ENCODE measurements at places on chromosomes 11 and 22.

DNA sequence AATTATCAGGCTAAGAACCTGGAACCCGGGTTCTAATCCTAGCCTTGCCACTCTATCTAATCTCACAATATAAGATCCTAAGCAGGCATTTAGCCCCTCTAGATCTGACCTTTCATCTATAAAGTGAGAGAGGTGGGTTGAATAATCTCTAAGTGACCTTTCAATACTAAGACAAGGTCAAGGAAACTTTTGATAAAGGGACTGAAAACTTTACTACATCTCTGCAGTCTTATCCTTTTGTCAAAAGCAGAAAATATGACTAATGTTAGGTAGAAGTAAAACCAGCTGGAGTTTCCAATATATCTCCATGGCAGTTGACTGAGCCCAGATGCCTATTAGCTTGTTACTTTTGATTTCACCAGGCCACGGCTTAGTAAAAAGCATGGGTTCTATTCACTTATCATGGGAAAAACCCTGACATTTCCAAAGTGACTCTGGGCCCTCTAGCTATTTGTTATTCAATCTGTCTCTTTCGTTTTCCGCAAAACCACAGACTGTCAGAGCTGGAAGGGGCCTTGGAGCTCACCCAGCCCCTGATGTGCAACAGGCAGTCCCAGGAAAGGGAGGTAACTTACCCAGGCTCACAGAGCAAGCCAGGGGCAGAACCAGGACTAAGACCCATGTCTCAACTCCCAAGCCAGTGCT, 75.8 kb downstream of the RAB30 start:
- peak; percentile 73 for DNase-seq

DNA sequence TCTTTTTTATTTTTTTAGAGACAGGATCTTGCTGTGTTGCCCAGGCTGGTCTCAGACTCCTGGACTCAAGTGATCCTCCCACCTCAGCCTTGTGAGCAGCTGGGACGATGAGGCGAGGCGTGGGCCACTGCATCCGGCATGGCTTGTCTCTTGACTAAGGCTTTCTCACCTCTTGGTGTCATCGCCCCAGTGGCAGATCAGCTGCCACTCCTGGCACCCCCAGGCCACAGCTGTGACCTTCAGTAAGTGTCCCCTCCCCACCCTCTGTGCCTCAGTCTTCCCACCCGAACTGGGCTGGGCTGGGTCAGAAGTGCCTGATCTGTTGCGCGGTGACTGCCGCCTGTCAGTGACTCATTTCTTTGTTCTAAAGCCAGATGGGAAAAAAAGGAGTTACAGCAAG, 3.6 kb downstream of the SYNGR1 start:
- peak; percentile 26 for DNase-seq

DNA sequence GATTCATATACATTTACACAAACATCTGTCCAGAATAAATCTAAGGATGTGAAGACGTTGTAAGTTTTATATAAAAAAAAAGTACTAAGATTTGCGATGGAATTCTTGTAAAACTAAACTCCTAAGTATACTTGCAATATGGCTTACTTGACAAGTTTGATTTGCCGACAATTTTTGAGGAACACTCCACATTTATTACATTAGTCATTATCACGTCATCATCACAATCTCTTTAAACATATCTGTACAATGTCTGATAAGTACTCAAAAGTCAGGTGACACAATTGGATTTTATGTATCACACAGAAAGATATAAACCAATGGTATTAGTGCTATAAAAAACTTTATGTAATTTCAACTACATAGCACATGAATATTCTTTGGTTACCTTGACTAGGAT, 30.4 kb downstream of the IMMP1L start:
- no peak for DNase-seq

DNA sequence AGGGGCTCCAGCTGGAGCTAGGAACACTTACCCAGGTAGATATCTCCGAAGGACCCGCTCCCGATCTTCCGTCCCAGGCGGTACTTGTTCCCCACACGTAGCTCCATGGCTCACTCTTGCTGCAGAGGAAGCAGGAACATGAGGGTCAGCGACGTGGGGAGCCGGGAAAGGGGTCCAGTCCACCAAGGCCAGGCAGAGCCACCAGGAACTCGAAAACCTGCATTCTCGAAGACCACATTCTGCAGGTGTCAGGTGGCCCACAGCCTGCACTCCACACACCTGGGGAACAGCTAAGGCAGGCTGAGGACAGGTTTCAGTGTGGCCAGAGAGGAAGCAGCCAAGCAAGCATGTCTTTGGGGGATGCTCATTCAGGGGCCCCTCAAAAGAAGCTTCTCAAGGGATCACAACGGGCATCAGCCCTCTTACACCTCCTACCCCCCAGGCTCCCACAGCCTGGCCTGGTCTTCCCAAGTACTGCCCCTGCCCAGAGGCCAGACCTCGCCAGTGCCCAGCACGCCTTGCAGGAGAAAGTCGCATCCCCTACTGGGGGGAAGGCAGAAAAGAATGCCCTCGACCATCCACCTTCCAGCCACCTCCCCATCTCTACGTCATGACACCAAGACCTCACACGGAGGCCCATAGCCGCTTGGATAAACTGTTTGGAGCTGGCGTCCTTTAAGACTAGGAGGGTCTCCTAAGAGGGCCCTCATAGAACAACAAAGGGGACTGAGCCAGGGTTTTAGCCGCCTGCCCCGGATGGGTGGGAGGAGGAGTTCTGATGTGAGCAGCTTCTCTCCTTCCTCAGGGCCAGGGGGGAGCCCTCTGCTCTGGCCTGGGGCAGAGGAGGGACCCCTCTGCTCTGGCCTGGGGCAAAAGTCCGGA, 2.9 kb downstream of the CSNK1E start:
- DNase-seq: no peak

DNA sequence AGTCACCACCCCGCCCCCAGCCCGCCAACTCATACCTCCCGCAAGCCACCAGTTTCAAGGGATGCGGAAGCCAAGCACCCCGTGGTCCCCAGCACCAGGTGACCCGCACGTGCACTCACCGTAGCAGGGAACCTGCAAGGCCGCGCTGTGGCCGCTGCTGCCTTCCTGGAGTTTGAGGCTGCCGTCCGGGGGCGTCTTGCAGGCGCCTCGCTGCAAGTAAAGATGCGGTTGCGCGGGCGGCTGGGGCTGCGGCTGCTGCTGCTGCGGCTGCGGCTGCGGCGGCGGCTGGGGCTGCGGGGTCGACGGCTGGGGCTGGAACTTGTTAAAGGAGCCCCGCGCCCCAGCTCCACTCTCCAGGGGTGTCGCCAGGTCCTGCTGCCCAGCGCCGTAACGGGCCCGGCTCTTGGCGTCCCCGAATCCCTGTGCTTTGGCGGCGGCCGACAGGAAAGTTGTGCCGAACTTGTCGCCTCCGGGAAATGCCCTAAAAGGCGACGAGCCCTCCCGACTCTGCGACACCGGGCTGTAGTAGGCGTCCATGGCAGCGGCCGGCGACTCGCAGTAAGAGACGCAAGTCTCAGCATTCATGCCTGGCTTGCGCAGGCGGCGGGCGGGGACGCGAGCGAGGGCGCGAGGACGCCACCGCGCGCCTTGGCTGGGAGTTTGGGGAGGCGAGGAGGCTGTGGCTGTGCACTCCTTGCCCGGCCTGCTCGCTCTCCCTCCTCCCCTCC, at the start of gene ALX4:
Gene ALX4 (minus strand): TSS at position 662 of the 728 bp plus-strand sequence. CDS start 77 bp downstream, at position 585.
- DNase-seq: no peak

DNA sequence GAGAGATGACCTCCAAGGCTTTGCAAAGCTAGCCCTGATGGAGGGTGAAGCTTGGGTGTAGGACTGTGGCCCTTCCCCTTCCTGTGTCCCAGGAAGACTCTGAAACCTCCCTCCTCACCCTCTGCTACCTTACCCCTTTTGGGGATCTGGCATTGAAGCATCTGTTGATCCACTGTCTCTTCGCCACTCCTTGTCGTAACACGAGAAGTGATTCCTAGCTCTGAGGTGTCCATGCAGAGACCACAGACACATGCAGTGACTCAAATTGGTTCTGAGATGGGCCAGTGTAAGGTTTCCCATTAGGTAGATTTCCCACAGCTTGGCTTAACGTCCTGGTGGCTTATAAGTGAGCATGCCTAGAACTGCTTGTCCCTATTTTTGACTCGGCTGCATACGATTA, 101.4 kb downstream of the ZBTB16 start:
- DNase-seq: peak; percentile 46

GRCh38 chr11:36394926-36395325, 98.8 kb downstream of the PRR5L start:
- no peak for DNase-seq

DNA sequence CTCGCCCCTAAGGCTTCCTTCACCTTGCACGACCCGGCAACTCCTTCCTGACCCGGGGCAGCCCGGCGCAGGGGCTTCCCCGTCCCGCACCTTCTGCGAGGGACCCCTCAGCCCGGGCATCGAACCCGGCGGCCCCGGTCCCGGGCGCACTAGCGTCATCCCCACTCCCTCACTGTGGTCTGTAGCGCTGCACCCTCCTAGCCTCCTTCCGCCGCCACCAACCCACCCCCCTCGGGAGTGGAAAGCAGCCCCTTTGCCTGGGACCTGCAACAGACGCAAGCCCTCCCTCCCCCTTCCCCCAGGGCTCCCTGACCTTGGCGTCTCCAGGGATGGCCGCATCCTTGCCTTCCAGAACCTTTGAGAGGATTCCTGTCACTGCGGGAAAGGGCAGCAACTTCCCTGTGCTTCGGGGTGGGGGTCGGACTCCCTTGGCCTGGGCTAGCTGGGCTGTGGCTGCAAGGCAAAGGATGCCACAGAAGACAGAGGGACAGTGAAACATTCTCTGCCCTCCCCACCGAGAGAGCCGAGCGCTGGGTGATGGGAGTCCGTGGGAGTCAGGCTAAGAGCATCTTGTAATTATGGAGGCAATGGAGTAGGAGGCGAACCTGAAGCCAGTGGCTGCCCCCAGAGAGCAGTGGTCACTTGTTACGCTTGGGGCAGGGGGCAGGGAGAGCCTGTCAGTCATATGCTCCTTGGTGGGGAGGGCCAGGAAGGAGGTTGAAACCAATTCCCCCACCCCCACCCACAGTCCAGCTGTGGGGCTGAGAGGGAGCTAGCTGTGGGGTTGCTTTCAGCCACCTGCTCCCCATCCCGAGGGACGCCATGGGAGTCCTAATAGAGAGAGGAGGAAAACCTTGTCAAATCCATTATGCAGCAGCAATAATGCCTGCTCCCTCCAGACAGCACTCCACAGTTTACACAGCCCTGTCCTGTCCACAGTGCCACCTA, 920 bp downstream of the TMEM132A start:
- no peak for DNase-seq

All from bronchial epithelial cell (primary cell).